ENCODE measurements at places on chromosomes 7 and 10.

DNA sequence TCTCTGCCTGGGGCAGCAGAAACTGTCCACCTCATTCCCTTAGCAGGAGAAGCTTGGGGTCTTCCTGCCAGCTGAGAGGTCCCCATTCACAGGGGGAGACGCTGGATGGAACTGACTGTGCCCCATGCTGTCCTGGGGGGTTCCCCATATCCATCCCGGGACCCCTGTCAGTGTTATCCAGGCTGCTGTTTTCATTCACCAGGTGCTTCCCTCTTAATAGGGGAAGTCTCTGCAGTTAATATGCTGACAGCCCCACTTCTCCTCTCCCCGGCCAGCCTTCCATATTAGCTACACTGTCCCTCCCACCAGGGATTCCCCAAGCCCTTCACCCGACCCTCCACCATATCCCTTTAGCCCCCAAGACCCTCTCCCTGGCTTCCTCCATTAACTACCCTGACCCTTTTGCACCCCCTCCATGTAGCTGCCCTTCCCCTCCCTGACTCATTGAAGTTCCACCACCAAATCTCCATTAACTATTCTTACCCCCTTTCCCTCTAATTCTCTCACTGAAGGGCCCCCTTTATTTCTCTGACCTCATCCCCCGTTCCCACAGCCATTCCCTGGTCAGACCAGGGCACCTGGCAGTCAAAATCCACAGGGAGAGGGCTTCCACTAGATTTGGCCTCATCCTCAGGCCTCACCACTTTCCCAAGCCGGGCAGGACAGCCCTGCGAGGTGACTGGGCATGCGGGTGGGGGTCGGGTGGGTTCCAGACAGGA is 92.0 kb upstream of the PAX2 start:
- no peak for DNase-seq

- peak; percentile 47 for DNase-seq
Measured at GRCh38 chr10:100986952-100987684, at the start of the genes MRPL43 and TWNK. Gene MRPL43, minus strand, starts transcription at chr10:100987497. Its CDS starts 54 bp downstream, at chr10:100987443. Gene TWNK, plus strand, starts transcription at chr10:100987543. Its CDS starts 668 bp downstream, at chr10:100988211.

- DNase-seq = no peak
Measured at GRCh38 chr10:118594392-118595063, 920 bp downstream of the PRLHR start.

- DNase-seq = no peak
Measured at GRCh38 chr10:22222236-22223190, 4.7 kb upstream of the EBLN1 start.

DNA sequence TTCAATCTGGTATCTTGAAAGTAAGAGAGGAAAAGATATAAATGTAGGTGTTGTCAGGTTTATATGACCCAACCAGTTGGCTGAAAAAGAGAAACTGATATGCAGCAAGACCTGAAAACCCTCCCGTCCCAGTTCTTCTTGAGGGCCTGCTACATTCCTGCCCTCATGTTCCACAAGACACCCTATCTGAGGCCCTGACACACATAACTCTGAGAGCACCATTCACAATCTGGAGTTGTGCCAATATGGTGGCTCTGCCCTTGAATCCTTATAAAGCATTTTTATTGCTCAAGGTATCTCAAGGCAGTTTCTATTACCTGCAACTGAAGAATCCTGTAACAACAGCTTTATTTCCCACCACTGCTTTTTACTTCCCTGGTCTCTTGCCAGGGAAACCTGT is 17.0 kb downstream of the XPNPEP1 start:
- no peak for DNase-seq

Measured in NCI-H2171 treated with DMSO at 0.1 percent for 48 hours (cell line).